Left lobe of liver (tissue), 2 donors: ENCODE measurements at places on chromosomes 3 and 15.

GRCh38 chr15:75631935-75632334 lies 6.4 kb upstream of the SNUPN start:
- no peak for DNase-seq

DNA sequence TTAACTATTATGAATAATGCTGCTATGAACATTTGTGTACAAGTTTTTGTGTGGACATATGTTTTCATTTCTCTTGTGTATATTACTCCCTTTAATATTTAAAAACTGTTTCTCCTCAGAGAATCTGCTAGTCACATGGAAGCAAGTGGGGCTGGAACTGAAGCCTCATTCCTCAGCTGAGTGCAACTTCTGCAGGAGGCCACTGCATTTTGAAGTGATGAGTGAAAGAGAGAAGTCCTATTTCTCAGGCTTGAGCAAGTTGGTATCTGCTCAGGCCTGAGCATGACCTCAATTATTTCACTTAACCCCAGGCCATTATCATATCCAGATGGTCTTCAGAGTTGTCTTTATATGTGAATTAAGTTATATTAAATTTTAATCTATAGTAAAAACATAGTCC lies 11.5 kb downstream of the TLR9 start:
- DNase-seq: no peak

DNA sequence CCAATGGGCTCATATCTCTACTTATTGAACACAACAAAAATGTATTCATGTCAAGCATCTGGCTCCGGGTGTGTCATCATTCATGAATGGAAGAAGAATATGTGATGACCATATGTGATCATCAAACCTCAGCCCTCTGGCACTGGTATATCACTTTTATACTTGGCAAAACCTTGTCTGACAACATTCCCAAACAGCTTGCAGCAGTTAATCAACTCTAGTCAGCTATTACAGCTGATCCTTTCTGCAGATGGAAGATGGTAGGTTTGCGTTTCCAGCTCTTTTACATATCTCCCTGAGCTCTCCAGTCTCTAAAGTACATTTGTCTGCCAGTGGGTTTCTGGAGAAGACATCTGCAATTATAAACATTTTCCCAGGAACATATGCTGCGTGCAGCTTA lies 6.6 kb downstream of the PLSCR5 start:
- no peak for DNase-seq

DNA sequence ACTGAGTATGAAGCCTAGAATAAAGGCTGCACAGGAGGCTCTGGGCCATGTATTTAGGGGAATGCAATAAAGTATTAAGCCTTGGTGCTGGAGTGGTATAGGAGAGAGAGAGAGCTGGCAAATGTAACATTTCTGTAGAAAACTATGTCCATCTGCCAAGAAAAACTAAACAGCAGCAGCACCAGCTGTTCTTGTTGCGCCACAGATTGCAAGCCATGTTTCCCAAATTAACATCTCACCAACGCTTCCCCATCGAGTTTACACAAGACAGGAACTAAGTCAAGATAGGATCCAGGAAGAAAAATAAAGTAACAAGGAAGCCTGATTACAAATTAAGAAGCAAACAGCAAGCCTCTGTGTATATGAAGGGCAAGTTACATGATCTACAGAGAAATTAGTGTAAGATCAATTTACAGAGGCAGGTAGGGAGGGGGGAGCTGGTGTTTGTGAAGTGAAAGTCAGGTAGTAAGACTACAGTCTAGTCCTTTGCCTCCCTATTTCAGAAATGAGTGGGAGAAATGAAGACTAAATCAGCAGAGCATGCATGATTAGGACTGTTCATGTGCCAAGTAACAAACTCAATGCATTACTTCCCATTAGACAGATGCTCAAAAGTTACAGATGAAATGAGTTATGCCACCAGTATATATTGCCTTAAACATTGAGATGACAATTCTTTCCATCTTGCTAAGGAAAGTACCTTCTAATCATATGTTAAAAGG lies 900.5 kb downstream of the EPHA3 start:
- DNase-seq: no peak

- DNase-seq: no peak
Observed at GRCh38 chr3:178673529-178673928, 137.3 kb downstream of the KCNMB2 start.

- DNase-seq: no peak
Observed at GRCh38 chr3:33008282-33008681, 56.8 kb downstream of the CCR4 start.

DNA sequence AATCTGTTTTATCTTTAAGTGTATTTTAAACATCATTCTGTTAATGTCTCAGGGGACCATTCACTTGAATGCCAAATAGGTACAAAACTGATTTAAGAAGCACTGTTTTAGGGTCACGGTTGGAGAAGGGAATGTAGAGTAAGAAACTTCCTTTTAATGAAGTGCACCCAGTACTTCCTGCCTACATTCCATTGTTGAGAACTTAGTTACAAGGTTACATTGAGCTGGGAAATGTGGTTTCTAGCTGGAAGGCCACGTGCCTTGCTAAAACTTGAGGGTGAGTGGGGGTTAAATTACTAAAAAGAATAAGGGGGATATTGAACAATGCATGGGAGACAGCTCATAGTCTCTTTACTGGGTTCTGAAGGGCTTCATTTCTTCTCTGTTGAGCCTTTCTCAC lies 78.3 kb upstream of the TBC1D5 start:
- DNase-seq: no peak

DNA sequence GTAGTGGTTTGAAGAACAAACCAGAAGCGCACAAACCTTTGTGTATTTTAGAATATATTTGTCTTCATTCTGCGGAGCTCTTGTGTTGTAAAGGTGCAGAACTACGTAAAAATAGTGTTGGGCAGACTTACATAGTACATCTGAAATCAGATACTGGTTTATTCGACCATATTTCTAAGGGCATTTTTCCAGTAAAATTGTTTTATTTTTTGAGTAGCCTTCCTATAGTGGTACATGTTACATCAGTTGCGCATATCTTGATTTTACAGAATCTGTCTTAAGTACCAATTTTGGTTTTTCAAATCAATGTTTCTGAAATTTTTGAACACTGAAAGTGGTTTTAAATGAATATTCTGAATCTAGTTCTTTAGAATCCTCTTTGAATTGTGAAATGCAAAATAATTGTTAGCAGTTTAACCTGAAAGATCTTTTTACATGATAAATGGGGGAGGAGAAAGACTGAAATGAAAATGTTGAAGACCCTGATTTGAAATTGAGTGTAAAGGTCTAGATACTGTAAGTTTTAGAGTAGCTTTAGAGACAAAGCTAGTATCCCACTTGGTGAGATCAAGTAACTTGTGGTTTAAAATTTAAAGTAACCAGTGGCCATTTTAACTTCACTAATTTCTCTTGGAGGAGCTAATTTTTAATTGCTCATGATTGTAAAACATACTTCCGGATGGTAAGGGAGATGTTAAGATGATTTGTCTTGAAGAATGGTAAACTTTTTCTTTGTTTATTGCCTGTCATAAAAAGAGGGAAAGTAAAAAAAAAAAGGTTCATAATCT lies 15.5 kb upstream of the CHD2 start:
- DNase-seq: no peak

- no peak for DNase-seq
Observed at GRCh38 chr3:179528772-179529171, 34.0 kb upstream of the ACTL6A start.

DNA sequence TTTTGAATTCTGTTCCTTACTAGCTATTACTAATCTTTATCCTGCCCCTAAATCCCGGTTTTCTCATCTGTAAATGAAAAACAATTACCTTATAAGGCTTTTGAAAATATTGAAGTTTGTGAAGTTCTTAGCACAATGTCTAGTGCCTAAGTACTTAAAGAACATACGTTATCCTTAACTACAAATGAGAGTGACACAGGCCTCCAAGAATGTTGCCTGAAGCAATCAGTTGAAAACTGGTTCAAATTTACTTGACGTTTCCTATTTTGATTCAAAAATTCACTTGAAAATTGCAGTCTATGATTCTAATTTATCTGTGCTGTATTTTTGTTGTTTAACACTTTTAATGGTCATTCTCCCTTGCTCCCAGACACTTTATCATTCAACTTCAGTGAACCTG lies 3.2 kb downstream of the SENP7 start:
- DNase-seq: no peak

DNA sequence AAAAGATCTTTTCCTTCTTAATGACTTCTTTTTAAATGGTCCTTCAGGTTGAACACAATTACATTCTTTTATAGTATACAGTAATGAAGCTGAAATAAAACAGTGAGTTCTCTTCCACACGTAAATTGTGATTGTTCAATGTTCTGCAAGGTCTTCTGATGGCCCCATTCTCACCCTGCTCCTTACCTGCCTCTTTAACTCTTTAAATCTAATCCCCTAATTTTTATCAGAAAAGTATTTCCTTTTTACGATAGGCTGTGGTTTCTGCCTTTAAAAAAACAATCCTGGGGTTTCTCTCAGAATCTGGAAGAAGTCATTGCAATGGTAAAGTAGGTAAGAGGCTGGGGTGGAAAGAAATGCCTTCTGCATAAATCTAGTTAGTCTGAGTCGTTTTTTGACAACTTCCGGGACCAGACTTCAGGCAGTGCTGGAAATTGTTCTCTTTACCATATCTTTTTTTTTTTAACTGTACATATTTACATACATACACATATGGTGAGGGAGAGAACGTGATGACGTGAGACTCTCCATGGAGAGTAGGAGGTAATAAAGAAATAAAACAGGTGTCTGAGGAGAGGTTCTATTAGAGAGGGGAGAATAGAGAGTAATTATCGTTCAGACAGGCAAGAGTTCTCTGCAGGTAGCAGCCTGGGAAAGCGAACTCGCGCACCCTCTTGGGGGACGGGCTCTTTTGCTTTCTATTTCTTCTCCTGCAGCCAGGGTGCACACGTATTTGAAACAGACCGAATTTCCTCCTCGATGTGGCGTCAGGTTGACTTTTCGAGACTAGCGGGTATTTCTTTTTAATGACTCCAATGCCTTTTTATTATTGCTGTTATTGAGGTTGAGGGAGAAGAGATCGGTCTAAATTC lies at the start of gene SIDT1:
TSS of gene SIDT1 (plus strand) at position 730 of the 872 bp plus-strand sequence. CDS start 467 bp downstream, outside the sequence.
- DNase-seq: no peak

DNA sequence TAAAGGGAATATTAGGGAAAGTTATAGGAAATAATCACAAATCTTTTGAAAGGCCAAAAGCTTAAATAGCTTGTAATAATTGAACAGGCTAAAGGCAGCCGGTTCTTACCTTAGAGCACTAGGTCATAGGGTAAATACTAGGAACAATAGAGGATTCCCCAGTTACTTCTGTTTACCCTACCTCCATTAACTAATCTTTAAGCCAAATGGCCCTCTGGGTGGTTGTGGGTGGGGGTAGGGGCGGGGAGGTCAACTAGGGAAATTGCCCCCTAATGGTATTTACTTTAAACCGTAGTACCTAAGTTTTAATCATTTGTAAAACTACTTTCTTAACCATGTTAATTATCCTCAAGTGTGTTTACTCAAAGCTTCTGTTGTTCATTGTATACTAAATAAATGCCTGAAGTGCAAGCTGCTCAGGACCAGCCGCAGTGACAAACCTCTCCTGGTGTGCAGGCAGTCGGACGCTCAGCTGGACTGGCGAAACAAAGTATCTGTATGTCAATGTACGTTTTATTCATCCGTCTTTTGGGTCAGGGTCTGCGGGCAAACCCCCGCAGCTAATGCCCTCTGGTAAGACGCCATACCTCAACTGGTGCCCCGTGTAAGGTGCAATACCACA lies 18.9 kb downstream of the MAGEL2 start:
- DNase-seq: no peak

GRCh38 chr3:45566196-45566595 lies 28.4 kb upstream of the LIMD1 start:
- no peak for DNase-seq

- DNase-seq: no peak
Observed at GRCh38 chr3:149291178-149291577, 42.3 kb downstream of the TM4SF18 start.

DNA sequence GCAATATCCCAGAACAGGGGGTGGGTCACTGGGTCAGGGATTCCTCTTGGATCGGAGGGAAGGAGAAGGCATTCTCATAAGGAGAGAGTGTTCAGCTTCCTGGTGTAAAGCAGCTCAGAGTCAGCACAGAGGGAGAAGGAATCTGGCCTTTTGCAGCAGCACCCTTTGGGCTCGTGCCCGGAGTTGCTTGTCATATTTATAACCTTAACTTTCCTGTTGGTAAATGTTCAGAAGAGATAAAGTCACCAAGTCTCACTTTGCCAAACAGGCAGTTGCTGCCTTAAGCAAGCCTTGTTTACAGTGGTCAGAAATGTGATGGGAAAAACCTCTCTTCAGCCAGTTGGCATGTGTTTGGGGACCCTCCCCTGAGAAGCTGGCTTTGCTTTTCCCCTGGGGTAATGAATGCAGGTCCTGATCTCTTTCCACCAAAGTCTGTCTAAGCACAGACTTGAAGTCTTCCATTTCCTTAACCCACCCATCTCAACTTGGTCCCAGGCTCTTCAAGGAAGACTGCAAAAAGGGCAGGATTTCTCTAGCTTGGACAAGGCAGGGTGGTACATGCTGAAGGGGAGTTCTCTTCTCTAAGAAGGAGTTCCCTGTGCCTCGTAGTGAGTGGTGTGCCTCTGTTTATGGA lies 206.9 kb upstream of the BHLHE40 start:
- DNase-seq: no peak

DNA sequence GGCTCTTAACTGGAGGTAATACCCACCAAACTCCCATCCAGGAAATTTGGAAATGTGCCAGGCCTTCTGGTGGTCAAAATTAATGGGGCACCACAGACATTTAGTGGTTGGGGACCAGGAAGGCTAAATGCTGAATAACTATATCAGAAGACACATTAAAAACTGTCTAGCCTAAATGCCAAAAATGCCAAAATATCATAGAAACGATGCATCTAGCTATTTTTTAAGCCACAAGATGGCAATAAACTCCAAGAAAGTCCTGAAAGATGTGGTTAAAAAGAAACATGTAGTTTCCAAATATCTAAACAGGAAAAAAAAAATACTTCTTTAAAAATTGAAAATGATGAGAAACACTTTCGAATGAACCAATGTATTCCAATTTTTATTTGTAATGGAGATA lies 19.9 kb downstream of the CCDC14 start:
- no peak for DNase-seq
